ENCODE measurements at places on chromosomes 1 and 21.

GRCh38 chr1:86858524-86859261, 55.2 kb downstream of the SELENOF start:
- DNase-seq = no peak

DNA sequence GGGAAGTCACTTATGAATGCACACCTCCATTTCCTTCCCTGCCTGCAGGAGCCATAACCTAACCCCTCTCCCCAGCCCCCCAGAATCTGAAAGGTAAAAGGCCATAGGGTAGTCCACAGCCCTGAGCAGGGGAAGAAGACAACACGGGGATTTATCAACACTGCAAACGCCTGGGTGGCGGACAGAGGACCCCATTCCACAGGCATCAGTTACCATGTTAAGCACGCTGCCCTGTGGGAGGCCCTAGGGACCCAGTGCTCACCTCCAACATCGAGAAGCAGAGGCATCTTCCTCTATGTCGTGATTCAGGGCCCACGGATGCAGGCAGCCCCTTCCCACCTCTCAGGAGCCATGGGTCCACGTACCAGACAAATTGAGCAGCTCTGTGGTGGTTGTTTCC, 523.8 kb downstream of the MATN1 start:
- DNase-seq = no peak

DNA sequence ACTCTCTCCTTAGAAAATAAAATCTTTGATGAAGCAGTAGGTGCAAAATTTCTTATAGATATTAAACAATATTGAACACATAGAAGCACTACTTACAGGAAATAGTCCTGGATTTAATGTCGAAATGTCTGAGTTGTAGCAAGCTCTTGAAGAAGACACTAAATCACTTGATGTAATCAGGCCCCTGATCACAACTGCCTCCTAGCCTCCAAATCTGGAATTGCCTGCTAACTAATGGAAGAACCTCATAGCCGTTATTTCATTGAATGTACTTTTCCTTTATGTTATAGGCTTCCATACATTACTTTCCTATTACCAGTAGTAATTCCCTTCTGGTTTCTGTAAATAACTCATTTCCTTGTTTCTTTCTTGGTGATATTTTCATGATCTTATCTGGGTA, 675.7 kb upstream of the CHRM3 start:
- DNase-seq = no peak

GRCh38 chr1:116739371-116740012, 14.7 kb upstream of the CD2 start:
- DNase-seq = no peak

DNA sequence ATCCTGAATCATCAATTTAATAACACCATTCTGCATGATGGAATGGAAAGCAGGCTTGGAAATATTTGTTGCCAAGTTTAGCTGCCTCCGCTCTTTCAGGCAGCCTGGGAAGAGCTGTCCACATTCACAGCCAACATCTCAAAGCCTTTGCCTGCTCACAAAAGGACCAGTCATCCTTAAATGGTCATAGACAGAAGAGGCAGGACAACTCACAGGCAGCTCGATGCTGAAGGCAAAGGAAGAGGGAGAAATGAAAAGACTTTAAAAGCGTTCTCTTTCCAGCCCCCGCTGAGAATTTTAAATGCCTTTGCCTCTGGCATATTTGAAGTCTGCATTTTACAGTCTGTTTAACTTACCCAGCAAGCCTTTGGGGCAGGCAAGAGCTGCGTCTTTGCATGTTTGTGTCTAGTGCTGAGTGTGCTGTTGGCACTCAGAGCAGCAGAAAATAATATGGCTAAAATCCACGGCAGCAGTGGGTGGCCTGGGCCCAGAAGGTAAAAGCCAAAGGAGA, 68.9 kb downstream of the NMNAT2 start:
- no peak for DNase-seq

DNA sequence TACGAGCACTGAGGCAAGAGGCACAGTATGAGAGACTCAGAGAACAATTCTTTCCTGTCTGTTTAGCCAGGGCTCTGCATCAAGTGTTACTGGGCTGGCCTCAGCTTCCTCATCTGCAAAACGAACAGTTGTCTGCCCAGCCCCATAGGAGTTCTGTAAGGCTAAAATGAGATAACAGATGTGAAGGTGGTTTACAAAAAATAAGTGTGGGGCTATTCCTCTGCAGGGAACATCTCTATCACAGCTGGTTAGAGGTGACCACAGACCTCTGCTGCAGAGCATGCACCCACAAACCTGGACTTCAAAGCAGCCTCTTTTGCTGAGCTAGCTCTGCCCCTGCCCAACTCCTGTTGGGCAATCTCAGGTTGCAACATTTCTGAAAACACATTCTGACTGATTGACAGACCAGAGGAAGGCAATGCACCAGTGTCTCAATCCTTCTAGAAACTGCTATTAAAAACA, 10.5 kb upstream of the OLIG1 start:
- no peak for DNase-seq

DNA sequence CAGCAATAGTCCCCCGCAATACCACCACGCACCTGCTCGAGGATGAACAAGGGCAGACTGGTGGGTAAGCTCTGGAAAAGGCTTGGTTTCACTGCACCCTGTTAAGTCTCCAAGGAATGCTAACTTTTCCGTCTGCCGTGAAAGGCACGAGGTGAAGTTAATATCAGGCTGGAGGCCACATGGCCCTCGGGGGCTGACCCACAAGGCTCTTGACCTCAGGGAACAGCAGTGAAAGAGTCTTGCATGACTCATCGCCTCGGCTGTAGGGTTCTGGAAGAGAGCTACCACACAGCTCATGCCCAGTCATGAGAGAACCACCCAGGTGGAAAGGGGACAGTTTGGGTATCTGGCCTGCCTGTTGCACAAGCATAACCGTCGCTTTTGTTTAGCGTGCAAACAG, 24.7 kb downstream of the SCCPDH start:
- no peak for DNase-seq

DNA sequence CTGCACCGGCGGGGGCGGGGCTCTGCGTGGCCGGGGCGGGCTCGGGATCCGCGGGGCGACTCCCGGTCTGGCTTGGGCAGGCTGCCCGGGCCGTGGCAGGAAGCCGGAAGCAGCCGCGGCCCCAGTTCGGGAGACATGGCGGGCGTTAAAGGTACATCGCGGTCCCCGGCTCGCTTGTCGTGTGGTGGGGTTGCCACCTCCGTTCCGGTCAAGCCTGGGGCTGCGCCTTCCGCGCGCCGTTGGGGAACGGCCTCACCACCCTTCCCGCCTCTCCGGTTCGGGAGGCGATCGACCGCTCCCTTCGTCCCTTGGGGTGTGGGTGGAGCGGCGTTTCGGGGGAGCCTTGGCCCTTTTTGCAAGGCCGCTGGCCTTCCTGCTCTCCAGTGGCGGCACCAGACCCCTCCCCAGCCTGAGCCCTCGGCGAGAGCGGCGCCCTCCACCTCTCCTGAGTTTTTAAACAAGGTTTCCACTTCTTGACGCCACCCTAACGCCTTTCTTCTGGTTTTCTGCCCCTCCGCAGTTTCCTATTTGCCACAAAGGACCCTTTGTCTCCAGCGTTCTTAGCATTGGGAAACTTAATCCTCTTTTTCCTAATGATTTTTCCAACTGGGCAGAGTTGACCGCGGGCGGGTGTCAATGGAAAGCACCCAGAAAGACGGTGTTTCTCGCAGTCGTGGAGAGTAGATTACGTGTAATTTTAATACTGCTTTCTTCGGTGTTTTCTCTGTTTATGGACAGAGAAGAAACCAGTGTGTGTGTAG, at the start of the genes LEPR and LEPROT:
LEPR (plus strand) TSS at position 79 of the 761 bp plus-strand sequence. CDS start 144,898 bp downstream, outside the sequence.
LEPROT (plus strand) TSS at position 79 of the 761 bp plus-strand sequence; CDS start at position 136, 57 bp downstream.
- DNase-seq = no peak

DNA sequence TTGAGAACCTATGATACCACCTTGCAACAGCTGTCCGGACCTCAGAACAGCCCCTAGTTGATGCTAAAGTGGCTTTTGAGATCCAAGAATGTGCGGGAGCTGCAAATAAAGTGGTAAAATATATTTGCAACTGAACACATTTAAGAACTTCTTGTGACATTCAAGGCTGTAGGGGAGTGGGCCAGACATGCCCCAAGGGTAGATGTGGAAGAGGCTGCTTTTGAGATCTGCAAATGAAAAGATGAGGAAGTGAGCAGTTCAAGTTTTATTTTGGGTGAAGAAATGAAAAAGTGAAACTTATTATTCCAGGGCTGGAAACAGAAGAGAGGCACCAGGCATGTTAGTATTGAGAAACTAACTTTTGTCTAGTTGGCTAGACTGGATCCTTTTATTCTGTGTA, 359.5 kb upstream of the PLXNA2 start:
- no peak for DNase-seq

GRCh38 chr1:71641903-71642302, 561.1 kb upstream of the ZRANB2 start:
- no peak for DNase-seq

DNA sequence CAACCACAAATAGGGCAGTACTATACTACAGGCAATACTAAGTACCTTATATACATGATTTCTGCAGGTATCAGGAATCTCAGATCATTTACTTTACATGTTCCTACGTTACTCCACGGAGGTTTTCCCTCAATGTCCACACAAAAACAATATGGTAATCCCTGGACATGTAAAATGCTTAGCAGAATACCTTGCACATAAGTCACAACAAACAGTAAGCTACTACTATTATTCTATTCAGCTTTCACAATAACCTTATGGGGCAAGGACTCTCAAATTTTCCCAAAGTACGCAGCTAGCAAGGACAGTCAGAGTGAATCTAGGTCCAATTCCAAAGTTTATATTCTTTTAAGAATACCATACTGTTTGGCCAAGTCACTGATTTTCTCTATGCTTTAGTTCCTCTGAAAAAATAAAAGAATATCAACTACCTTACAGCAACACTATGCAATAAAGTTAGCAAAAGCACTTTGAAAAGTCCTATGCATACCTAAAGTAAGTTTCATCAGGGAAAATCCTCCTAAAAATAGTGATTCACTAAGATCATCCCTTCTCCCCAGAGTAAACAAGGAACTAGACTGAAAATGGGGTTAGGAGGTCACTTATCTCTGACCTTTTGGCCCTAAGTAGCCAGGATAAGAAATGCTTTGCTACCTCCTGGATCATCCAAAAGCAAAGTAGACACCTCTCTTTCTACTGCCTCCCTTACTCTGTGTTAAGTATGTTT, 67.4 kb downstream of the LUZP1 start:
- DNase-seq = no peak

- DNase-seq = no peak
These were observed 6.3 kb downstream of the TTC3 start for GRCh38 chr21:37079211-37079824.

DNA sequence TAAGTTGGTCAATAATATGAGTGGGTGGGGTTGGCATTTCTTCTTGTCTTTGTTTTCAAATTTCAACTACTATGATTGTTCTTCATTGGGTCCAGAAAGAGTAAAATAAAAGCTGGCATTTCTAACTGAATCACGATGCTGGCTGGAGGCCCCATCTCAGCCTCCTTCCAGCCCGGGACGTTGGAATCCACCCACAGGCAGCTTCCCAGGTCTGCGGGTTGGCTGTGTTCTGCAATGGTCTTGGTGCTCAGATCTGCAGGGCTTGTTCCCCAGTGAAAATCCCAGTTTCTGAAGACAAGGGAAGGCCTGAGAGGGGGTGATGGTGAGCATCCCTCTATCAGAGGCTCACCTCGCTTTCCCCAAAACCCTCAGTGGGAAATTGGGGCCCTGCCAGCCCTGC, 54.7 kb upstream of the ARHGEF16 start:
- no peak for DNase-seq

DNA sequence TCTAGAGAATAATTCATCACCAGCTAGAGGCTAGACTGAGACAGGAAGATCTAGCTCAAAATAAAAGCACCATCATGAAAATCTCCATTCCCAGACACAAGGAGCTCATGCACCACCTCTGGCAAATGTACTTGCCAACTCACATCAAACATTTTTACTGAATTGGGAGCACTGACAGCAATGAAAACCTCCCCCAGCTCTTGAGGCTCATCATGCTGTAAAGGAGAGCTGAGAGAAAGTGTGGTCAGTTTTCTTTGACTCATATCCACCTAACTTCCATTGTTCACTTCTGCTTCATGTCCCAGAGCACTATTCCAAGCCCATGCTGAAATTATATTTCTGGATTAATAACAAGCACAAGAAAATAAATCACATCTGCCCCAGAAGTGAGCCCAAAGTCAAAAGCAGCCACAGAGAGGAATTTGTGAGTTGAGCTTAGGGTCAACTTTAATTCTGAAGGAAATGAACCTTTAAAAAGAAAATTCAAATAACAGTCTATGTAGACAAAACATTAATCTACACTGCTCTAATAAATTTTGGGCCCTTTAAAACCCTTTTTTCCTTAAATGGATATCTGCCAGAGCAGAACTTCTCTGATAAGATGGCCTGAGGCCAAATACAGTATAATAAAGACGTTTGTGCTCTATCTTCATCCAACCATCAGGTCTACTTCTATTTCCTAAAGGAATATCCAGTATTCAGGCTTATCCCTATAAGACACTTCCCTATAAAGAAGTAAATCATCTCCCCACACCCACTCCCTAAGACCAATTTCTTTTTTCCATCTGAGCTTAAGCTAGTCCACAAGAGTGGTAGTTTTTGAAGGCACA, 85.9 kb upstream of the ADAM30 start:
- no peak for DNase-seq

DNA sequence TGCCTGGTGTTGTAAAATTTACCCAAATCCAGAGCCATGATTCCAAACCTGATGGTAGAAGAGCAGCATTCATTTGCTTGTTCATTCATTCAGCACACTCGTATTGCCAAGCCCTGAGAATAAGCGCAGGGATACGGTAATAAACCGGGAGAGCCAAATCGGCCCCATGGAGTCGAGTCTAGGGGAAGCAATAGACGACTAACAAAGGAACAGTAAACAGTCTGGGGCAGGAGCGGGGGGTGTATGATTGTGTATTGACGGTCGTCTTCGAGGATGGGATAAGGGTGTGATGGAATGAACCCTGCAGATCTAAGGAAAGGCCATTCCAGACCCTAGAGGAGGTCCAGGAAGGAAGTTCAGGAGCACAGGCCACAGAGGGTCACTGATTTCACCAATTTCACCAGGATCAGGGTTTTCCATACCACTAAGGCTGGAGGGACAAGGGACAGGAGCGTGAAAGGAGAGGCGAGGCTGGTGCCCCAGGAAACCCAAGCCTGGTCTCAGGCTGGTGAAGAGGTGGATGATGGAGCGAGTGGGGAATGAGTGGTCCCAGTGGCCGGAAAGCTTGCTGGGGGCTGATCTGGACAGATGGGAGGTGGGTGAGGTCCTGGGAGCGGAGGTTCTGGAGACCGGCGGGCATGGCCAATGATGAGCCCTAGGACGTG, 61.1 kb upstream of the PDE9A start:
- no peak for DNase-seq

DNA sequence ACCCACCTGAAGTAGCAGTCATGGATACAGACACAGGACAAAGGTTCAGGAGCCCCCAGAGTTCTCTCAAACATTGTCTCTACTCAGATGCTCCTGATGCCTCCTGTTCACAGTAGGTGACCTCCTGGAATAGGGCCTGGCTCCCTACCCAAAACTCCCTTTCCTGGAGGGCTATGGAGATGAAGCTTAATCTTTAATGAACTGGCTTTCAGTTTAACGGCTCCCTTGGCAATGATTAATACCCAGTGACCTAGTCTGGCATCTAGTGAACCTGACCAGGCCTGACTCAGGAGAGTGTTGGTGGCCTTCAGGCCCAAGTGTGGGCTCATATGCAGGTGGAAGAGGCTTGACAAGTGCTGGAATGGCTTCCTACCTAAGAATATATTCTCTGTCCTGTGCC, 65.2 kb upstream of the TRABD2B start:
- DNase-seq = no peak

Data from right atrium auricular region (tissue), 2 donors.